ENCODE measurements at places on chromosomes 2 and 18.
A peak's percentile ranks its signal among the peaks of the same experiment; 100 is the strongest.

- DNase-seq, result no peak
Observed at GRCh38 chr2:226011716-226012450, 612.4 kb downstream of the NYAP2 start.

DNA sequence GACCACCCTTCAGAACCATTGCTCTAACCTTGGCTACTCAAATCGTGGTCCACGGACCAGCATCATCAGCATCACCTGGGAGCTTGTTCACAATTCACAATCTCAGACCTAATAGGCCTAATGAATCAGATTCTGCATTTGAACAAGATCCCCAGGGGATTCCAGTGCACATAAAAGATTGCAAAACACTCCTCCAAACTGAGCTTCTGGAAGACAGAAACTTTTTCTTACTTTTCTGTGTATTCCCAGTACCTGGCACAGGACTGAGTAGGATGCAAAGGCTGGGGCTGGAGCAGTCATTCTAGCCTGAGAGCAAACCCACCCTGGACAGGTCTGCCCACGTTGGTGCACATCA, 115.1 kb upstream of the COPS8 start:
- DNase-seq, result no peak

- DNase-seq, result no peak
Observed at GRCh38 chr18:38494065-38494464, 928.5 kb upstream of the CELF4 start.

- DNase-seq, result no peak
Observed at GRCh38 chr2:127174136-127174535, 46.0 kb downstream of the CYP27C1 start.

DNA sequence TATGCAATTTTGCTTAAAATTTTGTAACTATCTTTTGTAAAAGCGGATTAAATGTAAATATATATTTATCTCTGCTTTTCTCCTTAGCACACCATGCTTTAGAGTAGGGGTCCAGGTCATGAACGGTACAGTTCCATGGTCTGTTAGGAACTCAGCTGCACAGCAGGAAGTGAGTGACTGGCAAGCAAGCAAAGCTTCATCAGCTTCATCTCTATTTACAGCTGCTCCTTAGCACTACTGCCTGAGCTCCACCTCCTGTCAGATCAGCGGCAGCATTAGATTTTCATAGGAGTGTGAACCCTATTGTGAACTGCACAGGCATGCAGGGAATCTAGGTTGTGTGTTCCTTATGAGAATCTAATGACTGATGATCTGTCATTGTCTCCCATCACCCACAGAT, 959.0 kb upstream of the SLC39A10 start:
- DNase-seq, result no peak

GRCh38 chr2:219615894-219616293, 11.5 kb upstream of the SLC4A3 start:
- no peak for DNase-seq

DNA sequence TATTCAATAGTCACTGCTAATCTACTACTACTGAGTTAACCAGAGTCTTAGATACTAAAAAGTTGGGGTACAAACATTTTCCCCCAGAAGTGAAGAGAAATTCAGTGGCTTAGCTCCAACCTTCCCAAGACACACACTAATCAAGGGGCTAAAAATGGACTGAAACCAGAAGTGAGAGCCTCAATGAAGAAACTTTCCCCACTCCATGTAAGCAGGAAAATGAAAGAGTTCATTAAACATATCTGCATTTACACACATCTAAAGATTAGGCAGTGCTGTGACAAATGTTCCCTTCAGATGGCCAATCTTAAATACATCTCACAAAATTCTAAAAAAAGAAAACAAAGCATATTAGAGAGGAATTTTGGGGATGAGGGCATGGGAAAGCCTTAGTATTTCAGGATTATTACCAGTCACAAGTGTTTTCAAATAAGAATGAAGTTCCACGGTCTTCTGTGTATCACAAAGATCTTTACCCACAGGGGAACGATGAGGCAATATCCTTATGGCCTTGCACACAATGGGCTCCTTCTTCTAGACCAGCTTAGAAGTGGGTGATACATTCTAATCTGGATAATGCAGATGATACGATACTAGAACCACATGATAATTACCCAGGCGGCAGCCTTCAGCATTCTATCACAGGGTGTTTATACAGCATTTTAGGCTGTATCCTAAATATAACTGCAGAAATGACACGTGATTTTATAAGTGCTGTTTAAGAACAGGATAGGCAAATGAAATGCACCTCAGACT, 17.1 kb downstream of the ANKRD44 start:
- no peak for DNase-seq

DNA sequence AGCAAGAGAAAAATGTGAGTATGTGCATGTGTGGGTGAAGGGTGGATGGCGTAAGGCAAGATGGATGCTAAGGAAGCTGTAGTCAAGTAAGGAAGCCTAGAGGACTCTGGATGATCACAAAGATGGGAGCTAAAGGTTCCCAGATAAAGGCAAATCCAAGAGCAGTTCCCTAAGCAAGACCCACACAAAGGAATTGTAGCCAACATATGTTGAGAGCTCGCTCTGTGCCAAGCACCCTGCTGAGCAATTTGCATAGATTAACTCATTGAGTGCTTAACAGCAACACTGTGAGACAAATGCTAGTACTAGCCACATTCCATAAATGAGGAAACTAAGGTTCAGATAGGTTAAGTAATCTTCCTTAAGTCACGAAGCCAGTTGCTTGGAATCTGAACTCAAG, 132.6 kb downstream of the C1D start:
- no peak for DNase-seq

DNA sequence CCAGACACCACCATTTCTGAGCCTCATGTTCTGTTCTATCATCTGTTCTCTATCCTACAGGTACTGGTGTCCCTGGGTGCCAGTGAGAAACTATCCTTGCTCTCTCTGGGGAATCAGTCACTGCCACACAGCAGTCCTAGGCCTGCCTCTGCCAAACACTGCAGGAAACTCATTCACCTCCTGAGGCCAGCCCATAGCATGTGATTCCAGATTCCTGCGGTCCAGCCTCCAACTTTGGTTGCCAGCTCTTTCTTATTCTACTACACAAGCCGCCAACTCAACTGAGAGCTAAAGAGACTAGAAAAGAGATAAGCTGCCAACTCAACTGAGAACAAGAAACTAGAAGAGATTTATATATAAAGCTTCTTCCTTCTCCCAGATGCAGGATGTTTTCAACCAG, 8.8 kb upstream of the TTLL4 start:
- DNase-seq, result no peak

DNA sequence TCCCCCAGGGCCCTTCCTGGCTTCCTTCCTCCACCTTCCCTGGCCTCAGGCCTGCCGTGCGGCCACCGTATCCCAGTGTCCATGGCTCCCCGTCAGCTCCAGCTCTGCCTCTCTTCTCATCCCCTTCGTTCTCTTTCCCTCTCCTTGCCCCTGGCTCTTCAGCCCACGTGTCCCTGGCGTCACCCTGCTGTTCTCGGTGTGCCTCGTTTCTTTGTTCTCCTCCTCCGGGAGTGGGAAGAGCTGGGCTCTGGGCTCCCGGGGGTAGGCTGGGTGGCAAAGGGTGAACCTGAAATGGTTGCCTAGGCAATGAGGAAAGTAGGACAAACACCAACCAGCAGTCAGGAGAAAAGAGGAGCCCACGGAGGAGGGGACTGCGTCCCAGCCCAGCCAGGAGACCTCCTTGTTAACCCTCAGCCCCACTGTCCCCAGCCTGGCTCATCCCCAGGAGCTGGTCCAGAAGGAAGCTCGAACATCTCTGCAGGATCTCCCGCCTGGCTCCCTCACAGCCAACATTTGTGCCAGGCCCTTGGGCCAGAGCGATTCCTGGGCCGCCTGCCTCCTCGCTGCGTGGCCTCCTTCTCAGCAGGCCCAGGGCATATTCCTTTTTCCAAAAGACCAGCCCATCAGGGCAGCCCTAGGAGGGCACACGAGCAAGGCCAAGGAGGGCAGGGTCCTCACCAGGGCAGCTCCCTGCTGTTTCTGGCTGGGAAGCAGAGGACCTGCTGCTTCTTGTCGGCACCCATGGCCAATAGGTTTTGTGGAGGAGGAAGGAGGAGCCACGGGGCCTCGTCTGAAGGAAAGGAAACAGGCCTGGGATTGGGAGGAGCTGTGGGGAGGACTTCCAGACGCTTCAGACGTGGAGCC, 30.9 kb upstream of the DNMT3A start:
- peak; percentile 60 for DNase-seq

DNA sequence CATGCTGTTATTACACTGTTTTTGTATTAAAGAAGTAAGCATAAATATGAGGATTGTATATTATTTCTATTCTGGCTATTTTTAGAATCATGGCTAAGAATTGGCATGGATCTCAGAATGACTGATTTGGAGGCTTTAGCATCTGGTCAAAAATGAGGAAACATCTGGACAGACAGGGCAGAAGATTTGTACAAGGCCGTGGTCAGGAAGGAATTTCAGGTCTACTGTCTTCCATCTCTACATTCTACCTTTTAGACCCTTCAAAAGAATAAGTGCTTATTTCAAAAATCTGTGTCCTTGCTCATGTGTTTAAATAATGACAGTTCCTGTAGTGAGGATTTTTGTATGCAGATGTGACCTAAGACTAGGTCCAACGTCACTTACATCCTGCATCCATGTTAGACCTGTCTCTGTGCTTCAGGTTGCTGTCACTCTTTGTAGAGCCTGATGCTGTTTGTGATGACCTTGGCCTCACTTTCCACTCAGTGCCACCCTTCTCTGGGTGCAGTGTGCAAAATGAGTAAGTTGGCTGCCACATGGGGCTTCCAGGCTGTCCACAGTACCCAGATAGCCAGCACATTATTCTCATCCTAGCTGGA, 54.7 kb upstream of the B3GNT2 start:
- DNase-seq, result no peak

- peak; percentile 45 for DNase-seq
Observed at GRCh38 chr2:3712424-3712823, 9.0 kb downstream of the DCDC2C start.

DNA sequence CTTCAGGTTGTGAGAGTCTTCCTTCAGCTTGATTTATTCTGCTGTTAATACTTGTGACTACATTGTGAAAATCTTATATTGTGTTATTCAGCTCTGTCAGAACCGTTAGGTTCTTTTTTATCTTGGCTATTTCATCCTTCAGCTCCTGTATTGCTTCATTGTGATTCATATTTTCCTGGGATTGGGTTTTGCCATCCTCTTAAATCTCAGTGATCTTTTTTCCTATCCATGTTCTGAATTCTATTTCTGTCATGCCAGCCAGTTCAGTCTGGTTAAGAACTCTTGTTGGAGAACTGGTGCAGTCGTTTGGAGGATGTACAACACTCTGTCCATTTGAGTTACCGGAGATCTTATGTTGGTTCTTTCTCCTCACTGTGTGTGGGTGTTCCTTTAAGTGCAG, 19.1 kb downstream of the MSTN start:
- DNase-seq, result no peak

DNA sequence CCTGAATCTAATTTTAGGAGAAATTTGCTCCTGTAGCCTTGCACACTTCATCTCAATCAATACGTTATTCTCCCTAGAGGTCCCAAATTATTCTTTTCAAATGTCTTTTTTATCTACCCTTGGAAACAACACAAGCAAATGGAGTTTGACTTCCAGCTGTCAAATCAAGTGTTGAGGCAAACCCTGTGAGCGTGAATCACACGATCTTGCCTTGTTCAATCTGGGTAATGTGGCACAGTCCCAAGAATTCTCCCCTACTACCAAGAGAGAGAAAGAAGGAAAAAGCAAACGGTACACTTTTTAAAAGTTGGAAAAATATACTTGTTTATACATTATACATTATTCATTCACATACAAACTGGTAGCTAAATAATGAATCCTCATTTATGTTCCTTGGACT, 2035.3 kb upstream of the CELF4 start:
- DNase-seq, result no peak

- DNase-seq, result no peak
Observed at GRCh38 chr18:68431111-68431921, 283.6 kb downstream of the TMX3 start.

DNA sequence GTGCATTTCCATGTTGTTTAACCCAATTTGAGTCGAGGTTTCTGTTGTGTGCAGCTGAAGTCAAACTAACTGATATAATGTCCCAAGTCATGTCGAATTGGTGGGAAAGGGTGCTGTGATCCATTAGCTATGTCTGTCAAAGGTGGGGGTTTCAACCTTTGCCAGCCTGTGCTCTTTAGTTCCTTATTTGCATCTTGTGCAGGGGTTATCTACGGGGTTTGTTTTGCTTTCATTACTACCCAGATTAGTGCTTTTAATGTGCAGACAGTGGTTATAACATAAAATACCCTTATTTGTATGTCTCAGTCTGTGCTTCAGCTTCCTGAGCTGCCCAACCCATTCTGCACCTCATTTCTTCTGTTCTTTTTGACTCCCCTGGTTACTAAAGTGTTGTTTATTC, 271.9 kb upstream of the CXCR4 start:
- DNase-seq, result no peak

DNA sequence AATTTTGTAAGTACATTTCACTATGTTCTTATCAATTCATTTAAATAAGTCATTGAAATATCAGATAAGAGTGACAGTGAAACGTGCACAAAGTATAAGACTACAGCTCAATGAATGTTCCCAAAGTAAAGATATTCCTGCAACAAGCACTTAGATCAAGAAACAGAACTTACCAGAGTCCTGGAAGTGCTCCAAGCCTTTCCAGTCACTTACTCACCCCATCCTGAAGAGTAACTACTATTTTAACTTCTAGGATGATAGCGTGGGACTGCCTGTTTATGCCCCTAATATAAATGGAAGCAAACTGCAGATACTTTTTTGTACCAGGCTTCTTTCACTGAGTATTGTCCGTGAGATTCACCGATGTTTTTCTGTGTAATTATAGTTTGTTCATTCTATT, 768.9 kb downstream of the SLC4A3 start:
- no peak for DNase-seq

GRCh38 chr18:44911773-44912172, 231.1 kb downstream of the SETBP1 start:
- DNase-seq, result no peak

DNA sequence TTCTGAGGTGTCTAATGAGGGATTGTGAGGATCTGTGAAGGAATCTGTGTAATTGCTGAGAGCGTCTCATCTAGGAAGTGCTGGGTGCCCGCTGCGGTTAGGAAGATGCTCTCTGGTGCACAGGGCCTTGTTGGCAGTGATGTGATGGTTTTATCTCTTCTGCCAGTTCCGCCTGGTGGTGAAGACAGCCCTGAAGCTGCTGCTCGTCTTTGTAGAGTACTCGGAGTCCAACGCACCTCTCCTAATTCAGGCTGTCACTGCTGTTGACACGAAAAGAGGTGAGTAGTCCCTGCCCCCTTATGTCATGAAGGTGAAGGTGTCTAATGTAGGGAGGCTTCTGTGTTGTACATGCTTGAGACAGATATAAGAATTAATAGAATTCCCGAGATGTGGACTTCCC, 234.2 kb downstream of the TPGS2 start:
- no peak for DNase-seq

- no peak for DNase-seq
Observed at GRCh38 chr2:210461401-210461800, 15.2 kb downstream of the LANCL1 start.

GRCh38 chr2:112055730-112056625, 909 bp downstream of the TMEM87B start:
- peak; percentile 26 for DNase-seq
